G401 (cell line): ENCODE measurements at places on chromosomes 4 and X. TPM values are rescaled to one million over a fixed set of nuclear protein-coding genes. Genes with fewer than 3 reads are reported as not detected.
A peak's percentile ranks its signal among the peaks of the same experiment; 100 is the strongest.

CCKAR gene
- total RNA-seq = not detected in 2 replicates

DNA sequence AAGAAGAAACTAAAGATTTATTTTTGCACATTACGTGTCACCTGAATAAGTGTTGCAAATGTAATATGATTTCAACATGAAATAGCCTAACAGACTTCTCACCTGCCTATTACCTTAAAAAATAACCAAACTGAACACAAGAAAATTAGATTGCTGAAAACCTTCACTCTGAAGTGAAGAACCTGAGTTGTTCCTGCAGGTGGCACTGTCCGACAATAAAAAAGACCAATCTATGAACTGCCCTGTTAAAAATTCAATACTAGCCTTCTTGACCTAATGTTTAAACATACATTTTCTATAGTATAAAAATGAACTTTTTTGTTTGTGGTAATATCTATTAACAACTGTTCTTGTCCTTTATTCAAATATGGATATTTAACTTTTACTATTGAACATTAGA, 69.2 kb upstream of the PNPLA4 start:
- peak; percentile 42 for DNase-seq

BBS12 gene
- 3.3 and 3.6 TPM in 2 replicates for total RNA-seq

DNA sequence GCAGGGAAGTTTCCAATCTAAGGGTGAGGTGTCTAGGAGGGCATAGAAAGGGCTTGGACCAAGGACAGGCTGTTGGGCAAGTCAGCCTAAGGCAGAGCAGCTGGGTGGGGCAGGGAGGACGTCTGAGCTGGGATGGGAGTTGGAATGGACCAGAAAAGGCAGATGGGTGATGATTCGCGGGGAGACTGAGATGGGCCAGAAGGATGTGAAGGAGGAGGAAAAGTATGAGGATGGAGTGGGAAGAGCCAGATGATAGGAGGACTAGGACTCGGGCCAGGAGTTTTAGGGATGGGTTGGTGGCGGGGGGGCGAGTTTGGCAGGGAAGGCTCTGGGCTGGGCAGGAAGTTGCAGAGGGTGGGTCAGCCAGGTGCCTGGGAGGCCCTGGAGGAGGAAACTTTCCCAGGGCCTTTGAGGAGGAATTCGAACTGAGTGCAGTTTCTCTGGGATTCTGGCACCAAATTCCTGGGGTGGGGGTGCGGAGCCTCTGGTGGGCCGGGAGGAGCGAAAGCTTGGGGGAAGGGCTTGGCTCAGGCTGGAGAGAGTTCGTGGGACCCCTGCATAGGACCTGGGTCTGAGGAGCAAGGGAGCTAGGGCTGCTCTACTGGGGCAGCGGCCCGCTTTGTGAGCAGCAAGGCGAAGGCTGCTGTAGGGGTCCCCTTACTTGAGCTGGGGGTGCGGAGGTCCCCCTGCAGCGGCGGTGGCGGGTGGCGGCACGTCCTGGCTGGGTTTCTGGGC, 8.7 kb upstream of the TIMP1 start:
- no peak for DNase-seq

GRCh38 chr4:120865985-120866384, 56.5 kb downstream of the PRDM5 start:
- DNase-seq = no peak

- DNase-seq = no peak
Measured at GRCh38 chr4:98996765-98997068, 1.2 kb downstream of the METAP1 start.

GRCh38 chr4:140811429-140811828, 55.2 kb upstream of the TBC1D9 start:
- no peak for DNase-seq

LONRF3 gene
- total RNA-seq = 0.37 TPM in 1 of 2 replicates, not detected in the other

DNA sequence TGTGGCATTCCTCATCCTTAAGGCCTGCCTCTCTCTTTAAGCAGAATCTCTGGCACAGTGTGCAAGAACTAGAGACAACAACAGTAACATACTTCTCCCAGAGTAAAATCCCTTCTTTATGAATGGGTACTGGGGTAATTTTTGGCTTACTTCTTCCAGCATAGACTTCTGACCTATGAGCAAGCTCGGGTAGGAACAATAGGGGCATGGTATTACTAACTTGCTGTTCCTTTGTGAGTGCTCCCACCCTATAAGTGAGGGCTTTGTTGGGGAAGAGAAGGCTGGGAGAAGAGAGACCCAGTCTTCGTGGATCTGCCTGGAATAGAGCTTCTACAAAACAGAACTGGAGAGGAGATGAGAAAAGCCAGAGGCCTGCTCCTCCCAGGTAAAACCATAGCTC, 30.2 kb downstream of the CLDN2 start:
- no peak for DNase-seq

GRCh38 chrX:20664774-20665173, 398.1 kb upstream of the RPS6KA3 start:
- DNase-seq = peak; percentile 82

- no peak for DNase-seq
Measured at GRCh38 chr4:188016754-188017153, 21.2 kb downstream of the ZFP42 start.

GRCh38 chr4:104719539-104720230, 225.0 kb upstream of the CXXC4 start:
- DNase-seq = no peak

PAGE2 gene
- total RNA-seq = not detected in 2 replicates

GRCh38 chrX:3184176-3184930, 143.1 kb downstream of the ARSF start:
- no peak for DNase-seq

- no peak for DNase-seq
Measured at GRCh38 chr4:45668128-45668527, 455.7 kb downstream of the GABRG1 start.

DNA sequence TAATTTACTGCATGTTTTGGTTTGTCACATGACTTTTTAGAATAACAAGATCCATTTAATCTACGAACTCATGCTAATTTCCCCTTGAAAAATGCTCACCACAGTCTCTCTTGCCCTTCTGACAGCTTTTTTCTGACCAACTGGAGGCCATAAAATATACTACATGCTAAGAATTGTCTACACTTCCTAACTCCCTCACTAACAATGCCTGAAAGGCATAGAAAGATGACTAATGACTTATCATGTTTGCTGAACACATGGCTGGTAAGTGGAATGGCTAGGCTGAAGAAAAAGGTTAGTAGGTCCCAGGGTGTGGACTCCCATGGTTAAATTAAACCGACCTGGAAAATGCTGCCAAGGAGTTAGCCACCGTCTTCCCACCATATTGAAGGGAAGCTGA, 309.9 kb downstream of the SPOCK3 start:
- DNase-seq = no peak

DNA sequence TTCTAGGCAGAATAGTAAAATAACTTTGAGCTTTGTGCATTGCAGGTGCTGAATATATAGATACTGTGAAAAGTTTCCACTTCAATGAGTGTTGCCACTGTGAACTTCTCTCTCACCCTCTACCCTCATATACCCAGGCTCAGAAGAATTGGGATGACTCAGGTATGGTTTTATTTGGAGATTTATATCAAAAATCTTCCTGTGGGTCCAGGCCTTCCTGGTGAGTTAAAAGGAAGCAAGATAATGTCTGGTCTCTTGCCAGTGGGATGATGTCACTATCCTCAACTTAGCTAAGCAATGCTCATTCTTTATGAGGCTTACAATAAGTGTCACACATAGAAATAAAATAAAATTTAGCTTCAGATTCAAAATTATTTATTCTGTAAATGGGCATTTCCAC, 153.3 kb upstream of the TENT5D start:
- no peak for DNase-seq

CFAP47 gene
- total RNA-seq = not detected in 2 replicates

GRCh38 chrX:16130707-16131106, 7.3 kb downstream of the GRPR start:
- no peak for DNase-seq

GRCh38 chrX:77446029-77446585, 1.1 kb upstream of the FGF16 start:
- no peak for DNase-seq

DCLK2 gene
- 0.06 and 0.10 TPM in 2 replicates for total RNA-seq

DNA sequence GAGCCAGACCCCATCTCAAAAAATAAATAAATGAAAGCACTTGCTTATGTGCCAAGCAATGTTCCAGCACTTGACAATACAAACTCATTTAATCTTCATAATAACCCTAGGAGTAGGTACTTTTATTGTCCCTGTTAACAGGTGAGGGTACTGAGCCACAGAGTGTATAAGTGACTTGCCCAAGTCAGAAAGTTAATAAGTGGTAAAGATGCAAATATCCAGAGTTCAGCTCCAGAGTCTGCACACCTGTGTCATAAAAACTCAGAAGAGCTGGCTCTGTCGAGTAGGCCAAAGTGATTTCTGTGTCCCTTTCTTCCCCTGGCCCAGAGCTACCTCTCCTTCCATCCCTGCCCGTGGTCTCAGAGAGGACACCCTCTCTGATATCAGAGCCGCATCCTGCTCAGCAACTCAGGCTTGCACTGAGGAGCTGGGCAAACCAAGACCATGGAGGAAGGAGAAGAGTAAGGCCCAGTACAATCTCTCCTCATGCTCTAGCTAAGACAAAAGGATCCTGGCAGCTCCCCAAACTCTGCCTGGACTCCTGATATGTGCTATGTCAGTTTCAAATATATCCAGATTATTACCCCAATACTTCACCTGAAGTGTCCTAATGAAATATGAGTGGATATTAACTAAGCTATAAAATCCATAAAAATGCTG, 136.3 kb downstream of the HS6ST2 start:
- no peak for DNase-seq
